Fibroblast of lung (primary cell): ENCODE measurements at places on chromosomes 4 and X. TPM values are rescaled to one million over a fixed set of nuclear protein-coding genes. Genes with fewer than 3 reads are reported as not detected.
A peak's percentile ranks its signal among the peaks of the same experiment; 100 is the strongest.

GRCh38 chr4:3747581-3747904 is 18.6 kb upstream of the ADRA2C start:
- DNase-seq = no peak

- DNase-seq = peak; percentile 46
Observed at GRCh38 chr4:52982255-52982945, 120.3 kb downstream of the RASL11B start.

PIGA gene
- polyA plus RNA-seq = 5.0 and 6.9 TPM in 2 replicates

DNA sequence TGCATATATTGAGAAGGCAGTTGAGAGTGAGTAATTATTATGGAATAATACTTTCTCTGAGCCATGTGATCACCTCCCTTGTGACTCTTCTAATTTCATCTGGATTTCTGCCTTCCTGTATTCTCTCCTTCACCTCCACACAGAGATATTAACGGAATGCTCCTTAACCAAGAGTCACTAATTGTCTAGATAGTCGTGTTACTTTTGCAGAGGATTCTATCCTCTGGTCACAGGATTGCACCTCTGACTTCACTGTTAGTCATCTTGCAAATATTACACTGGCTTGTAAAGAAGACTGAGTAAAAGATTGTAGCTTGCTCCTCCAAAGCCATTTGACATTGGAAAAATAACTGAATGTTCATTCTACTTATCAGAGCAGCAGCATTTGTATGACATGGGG is 160.9 kb downstream of the SH2D1A start:
- DNase-seq = no peak

SLC49A3 gene
- 0.42 and 0.62 TPM in 2 replicates for polyA plus RNA-seq

- peak; percentile 17 for DNase-seq
Observed at GRCh38 chr4:138639018-138639741, 376.4 kb upstream of the NOCT start.

GRCh38 chr4:101074326-101074725 is 273.0 kb downstream of the PPP3CA start:
- DNase-seq = peak; percentile 20

- peak; percentile 51 for DNase-seq
Observed at GRCh38 chr4:165201806-165202205, 5.6 kb upstream of the KLHL2 start.

GRCh38 chr4:158578476-158578875 is 56.8 kb downstream of the RXFP1 start:
- peak; percentile 46 for DNase-seq

DNA sequence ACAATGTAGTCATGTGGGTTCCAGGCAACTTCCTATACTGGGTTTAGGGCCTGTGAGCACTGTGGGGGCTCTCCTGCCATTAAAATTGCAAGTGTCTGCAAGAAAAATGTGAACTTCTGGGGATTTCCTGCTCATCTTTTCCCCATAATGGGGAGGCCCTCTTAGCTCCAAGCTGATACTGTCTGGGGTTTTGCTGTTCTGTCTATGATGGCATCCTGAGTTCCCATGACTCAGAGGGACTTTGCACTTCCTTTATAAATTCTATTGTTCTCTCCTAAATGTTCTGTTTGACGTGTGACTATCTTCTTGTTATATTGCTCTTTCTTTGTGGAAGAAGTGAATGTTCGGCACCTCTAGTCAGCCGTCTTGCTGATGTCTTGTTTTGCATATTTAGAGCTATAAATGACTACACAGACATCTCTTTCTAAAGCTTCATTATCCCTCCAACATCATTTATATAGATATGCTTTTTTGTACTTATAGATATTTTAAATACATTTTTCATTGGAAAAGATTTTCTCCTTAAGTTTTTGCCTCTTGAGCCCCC is 465.8 kb downstream of the NAF1 start:
- DNase-seq = no peak

- no peak for DNase-seq
Observed at GRCh38 chr4:84767168-84767567, 184.2 kb downstream of the CDS1 start.

- DNase-seq = peak; percentile 19
Observed at GRCh38 chr4:140372751-140373327, 607 bp upstream of the SCOC start.

DNA sequence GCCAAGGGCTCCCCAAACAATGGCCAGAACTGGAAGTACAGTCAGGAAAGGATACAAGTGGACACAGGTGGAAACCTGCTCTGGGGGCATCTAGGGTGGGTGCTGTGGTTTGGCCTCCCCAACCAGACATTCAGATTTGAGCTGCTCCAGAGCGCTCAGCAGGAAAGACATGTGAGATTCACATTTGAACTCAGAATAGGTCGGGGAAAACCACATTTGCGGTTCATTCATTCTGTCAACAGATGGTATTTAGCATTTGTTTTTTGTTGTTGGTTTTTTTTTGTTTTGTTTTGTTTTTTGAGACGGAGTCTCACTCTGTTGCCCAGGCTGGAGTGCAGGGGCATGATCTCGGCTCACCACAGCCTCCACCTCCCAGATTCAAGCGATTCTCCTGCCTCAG is 44.0 kb downstream of the STEEP1 start:
- DNase-seq = no peak

GRCh38 chrX:120752431-120753082 is 122.7 kb upstream of the C1GALT1C1 start:
- DNase-seq = no peak

PCYT1B gene
- polyA plus RNA-seq = 0.14 and 0.34 TPM in 2 replicates

- DNase-seq = peak; percentile 96
Observed at GRCh38 chrX:45758319-45758718, 557.6 kb upstream of the DIPK2B start.

- no peak for DNase-seq
Observed at GRCh38 chrX:117982694-117983392, 133.8 kb downstream of the KLHL13 start.

DNA sequence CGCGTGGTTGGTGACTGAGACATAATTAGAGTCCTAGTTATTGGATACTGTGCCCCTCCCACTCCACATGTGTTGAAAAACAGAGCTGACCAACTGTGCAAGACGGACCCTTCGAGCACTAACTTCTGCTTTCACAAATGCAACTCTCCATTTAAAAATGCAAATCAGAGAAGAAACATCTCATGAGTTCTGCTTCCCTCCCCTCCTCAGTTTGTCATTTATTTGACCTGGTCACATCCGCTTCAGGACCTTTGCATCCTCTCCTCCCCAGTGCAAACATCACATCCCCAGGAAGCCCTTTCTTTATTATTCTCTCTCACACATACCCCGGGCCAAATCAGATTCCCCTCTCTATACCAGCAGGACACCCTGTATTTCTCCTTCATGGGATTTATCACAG is 38.1 kb upstream of the NOCT start:
- no peak for DNase-seq

GRCh38 chrX:40391662-40392061 is 189.1 kb upstream of the ATP6AP2 start:
- no peak for DNase-seq

DNA sequence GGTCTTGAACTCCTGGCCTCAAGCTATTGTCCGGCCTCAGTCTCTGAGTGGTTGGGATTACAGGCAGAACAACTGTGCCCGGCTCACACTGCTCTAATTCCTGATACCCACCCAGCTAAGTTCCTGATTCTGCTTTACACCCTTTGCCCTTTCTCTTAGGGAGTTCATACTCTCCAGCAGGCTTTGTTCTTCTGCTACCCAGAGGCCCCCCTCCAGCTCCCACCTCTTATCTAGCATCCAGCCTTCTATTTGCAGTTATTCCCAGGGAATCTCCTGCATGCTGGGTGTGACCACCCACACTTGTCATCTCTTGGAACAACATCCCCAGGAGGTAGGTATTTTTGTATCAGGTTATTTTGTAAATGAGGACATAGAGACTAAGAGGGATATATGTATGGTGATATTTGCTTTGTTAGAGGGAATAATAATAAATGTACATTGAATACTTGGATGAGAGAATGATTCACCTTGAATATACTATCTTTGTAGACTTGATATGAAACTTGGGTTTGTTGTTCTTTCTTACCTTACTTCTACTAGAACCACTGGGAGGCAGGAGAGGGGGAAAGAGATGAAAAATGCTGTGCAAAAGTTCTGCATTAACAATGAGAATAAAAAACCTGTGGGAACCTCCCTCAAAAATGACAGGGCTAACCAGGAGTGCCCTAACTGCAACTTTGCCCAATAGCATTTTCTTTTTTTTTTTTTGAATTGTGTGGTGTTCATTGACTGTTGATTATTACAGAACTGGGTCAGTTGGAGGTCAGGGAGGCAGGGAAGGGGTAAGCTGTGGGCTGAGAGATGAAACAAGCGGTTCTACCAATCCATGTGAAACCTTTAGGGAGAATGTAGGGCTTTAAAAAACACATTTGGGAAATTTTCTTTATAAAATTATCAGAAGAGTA is 157.4 kb downstream of the SPRY1 start:
- no peak for DNase-seq

PNMA6F gene
- polyA plus RNA-seq = not detected in 2 replicates

DNA sequence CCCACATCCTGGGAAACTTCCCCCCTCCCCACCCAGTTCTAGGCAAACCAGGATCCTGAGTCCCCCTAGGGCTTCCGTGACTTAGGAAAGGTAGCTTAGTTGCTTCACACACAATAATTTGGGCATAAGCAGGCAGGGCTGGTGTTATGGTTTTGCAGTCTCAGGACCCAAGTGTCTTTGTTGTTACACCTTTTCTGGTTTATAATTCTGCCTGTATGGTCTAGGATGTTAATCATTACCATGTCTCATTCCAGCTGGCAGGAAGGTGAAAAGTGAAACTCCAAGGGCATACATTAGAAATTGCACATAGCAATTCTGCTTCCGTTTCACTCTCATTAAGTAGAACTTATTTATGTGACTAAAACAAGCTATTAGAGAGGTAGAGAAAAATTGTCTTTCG is 16.8 kb downstream of the UGT8 start:
- DNase-seq = no peak

GRCh38 chr4:18664171-18664570 is 642.6 kb upstream of the LCORL start:
- no peak for DNase-seq

GRCh38 chr4:106700321-106700720 is 331.7 kb upstream of the GIMD1 start:
- no peak for DNase-seq

DNA sequence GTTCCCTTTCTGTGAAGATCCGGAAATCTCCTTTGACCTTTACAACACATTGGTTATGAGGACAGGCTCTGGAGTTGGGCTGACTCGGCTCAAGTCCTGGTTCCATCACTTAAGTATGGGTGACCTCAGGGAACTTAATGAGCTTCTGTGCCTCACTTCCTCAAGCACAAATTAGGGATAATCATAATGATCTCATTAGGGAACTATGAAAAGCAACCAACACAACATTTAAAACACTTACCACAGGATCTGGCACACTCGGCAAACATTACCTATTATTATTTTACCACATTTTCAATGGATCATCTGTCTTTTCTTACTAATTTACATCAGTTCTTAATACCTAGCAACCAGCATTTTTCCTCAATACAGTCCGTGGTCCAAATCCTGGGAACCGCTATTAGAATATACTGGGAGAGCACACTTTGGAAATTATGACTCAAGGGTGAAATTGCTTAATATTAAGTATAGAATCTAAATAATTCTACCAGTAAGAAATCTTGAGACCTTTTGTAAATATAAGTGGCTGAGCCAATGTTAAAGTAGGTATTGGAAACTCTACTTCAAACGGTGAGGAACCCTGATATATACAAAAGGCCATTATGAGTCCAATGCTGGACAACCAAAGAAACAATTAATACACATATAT is 19.6 kb downstream of the ADGRA3 start:
- DNase-seq = no peak

GABRQ gene
- polyA plus RNA-seq = 0.02 TPM in 1 of 2 replicates, not detected in the other

- peak; percentile 99 for DNase-seq
Observed at GRCh38 chr4:8393593-8394038, 46.9 kb downstream of the ACOX3 start.
